Cortex of kidney (tissue), 1 donor: ENCODE measurements at places on chromosomes 4 and X.

DNA sequence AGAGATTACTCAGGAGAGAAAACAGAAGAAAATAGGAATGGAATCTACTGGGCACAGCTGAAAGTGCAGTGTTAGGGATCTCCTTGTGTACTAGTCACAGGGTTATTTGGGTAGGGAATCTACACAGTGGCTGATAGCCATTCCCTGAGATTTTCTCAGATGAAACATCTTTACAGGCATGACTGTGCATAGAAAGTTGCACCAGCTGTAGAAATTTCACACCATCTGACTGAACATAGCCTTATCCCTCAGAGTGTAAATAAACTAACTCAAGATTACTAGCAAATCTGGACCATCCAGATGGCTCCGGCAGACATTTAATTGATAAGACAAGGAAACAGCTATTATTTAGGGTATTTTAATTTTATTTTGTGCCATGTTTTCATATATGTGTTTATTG lies 2053.5 kb upstream of the TENM3 start:
- no peak for DNase-seq

- DNase-seq = no peak
Measured at GRCh38 chrX:23134136-23134535, 134.4 kb downstream of the DDX53 start.

DNA sequence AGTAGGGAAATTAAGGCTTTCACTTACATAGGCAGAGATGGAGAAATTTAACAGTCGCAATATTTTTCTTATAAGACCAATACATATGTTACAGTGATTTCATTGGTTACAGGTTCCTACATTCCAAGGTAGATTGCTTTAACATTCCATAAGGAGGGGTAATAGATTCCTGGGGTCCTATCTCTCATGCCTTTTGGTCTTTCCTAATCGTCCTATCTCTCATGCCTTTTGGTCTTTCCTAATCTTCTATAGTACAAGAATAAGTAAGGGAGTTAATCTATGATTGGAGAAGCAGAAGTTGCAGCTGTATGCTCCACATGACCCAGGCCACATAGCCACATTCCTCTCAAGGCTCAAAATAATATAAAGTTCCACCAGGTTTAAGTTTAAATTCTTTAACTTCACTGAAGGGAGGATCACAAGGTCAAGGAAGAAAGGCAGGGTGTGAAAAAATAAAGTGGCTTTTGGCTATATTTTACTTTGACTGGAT lies 285.0 kb upstream of the BOD1L1 start:
- no peak for DNase-seq

DNA sequence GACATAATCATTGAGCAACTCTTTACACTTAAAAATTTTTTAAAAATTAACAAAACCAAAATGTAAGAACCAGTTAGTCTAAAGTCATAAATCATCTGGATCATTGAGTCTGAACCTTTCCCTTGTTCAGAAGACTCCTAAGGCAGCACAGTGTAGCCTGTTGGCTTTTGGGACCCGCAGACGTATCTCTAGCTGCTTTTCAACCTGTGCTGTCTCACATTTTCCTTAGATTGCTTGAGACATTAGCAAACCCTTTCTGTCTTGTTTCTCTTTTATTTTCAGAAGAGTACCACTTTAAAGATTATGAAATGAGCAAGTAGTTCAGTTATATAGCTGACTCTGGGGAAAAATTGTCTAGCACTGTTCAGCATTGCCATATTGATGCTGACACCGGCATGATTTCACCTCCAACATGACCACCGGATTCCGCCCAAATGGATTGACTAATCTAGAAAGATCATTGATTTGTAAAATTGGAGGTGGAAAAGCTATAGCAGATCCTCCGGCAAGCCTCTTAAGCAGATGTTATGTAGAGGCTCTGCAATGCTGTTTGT lies 8.9 kb downstream of the TCEANC start:
- DNase-seq = no peak

DNA sequence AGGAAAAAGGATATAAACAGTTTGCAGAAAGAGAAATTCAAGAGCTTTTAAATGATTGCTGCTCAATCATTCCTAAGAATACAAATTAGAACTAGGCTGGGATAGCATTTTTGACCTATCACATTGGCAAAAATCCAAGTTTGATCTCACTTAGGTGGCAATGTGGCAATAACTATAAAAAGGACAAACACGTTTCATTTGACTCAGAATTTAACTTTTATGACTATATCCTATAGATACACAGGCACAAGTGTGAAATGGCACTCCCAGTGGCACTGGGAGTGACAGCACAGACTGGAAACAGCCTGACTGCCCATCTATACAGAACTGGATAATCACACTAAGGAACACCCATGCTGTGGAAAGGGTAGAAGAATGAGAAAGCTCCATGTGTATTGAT lies 11.1 kb downstream of the CENPU start:
- no peak for DNase-seq

DNA sequence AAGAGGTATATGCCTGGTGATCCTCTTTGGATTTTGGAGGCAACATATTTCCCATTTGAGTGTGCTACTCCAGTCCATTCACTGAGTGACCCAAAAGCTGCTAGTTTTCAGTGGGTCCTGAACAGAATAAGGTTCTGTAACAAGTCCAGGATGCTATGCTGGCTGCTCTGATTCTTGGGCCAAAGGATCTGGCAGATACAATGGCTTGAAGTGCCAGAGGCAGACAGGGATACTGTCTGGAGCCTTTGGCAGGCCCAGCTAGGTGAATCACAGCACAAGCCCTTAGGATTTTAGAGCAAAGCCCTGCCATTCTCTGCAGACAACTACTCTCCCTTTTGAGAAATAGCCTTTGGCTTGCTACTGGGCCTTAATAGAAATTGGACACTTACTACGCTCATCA lies 40.6 kb downstream of the DCHS2 start:
- DNase-seq = no peak

GRCh38 chrX:132576939-132577338 lies 88.1 kb upstream of the MBNL3 start:
- no peak for DNase-seq

DNA sequence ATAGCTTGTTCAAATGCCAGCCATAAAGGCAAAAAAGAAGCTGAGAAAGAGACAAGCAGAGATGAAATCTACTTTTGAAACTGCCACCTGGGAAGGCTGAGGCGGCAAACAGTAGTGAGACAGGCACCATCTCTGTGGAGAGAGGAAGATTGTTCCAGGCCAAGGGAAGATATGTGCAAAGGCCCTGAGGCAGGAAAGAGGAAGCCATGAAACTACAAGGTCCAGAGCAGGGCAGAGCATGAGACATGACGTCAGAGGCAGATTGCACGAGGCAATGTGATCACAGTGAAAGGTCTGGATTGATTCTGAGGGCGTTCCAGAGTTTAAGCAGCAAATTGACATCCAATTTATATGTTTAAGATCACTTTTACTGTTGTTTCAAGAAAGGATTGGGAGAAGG lies 226.1 kb downstream of the QDPR start:
- DNase-seq = no peak

- DNase-seq = no peak
Measured at GRCh38 chr4:78565971-78566372, 14.4 kb downstream of the ANXA3 start.

- no peak for DNase-seq
Measured at GRCh38 chr4:1204286-1204827, 32.0 kb upstream of the SPON2 start.

- no peak for DNase-seq
Measured at GRCh38 chr4:40199999-40200874, 3.4 kb downstream of the RHOH start.

DNA sequence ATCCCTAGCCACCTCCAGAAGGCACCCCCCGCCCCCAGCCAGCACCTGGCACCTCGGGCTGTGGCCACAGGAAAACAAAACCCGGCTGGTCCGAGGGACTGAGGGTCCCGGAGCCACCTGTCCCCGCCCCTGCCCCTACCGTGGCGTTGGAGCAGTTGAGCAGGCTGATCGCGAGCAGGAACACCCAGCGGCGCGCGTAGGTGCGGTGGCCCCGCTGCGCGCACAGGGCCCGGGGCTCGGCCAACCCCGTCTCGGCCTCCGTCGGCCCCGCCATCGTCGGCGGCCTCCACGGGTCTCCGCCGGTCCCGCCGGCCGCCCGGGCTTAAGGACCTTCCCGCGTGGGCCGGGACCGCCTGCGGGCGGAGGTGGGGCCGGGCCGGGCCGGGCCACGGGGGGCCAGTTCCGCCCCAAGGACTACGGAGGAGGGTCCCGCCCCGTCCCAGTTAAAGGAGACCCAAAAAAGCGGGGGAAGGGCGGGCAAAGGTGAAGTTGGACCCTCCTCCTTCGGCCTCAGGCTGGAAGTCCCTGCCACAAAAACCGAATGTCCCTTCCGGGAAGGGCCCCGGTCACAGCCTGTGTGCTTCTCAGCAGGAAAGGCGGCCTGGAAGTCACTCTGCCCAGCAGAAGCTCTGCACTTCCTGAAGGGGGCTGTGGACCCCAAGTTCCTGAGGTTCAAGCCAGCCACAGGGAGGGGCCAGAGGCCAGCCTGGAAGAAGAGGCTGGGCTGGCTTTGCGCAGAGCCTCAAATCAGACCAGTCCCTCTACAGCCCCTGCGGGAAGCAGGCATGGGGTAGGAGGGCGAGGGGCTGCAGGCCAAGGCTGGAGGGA lies at the start of gene SLC49A3:
Gene SLC49A3 (minus strand): TSS at position 298 of the 828 bp plus-strand sequence. CDS start 24 bp downstream, at position 274.
- DNase-seq = no peak

- no peak for DNase-seq
Measured at GRCh38 chrX:149909324-149910177, 19.8 kb upstream of the HSFX4 start.

DNA sequence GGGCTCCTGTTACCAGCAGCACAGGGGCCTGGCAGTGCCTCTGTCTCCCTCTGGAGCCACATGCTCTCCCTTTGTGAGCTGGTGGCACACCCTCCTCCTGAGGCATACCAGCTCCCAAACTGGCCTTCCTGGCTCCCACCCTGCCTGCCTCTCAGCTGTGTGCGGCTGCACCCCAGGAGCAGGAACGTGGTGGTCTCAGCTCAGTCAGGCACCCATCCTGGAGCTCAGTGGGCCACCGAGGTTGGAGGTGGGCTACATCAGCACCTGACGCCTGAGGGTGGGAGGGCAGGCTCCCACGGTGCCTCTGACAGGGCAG lies 85.9 kb upstream of the NKX1-1 start:
- DNase-seq = no peak

GRCh38 chrX:149121206-149121920 lies 383.7 kb downstream of the IDS start:
- no peak for DNase-seq

DNA sequence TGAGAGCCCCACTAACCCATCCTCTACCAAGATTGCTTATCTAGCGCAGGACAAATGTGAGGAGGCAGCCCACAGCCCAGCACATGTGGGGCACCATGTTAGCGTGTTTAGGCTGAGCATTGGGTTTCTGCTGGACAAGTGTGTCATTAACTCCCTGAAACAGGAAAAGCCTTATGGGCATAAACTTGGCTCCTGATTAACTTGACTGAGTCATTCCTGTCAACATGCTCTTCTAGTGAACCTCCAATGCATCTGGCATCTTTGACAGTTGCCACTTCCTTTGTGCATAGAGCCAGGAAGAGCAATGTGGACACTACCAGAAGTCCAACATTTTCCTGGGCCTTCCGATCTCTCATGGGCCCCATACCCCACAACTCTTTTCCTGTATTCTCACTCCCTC lies 2.5 kb downstream of the SPIN2A start:
- no peak for DNase-seq

GRCh38 chrX:136549226-136549625 lies 17.2 kb downstream of the VGLL1 start:
- no peak for DNase-seq

- DNase-seq = no peak
Measured at GRCh38 chr4:43837171-43837570, 611.4 kb downstream of the KCTD8 start.

DNA sequence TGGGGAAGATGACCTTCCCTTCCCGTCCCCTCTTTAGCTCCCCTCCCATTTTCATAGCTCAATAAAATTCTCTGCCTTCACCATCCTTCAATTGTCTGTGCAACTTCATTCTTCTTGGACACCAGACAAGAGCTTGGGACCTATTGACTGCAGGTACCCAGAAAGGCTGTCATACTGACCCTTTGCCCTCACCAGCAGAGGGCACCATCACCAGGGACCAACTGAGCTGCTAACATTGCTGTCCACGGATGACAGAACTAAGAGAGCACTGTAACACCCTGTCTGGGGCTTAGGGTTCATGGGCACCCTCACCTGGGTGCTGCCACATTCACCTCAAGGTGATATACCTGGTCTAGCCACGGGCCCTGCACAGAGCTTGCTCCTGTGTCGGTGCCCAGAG lies 141.3 kb upstream of the VCX3B start:
- no peak for DNase-seq

DNA sequence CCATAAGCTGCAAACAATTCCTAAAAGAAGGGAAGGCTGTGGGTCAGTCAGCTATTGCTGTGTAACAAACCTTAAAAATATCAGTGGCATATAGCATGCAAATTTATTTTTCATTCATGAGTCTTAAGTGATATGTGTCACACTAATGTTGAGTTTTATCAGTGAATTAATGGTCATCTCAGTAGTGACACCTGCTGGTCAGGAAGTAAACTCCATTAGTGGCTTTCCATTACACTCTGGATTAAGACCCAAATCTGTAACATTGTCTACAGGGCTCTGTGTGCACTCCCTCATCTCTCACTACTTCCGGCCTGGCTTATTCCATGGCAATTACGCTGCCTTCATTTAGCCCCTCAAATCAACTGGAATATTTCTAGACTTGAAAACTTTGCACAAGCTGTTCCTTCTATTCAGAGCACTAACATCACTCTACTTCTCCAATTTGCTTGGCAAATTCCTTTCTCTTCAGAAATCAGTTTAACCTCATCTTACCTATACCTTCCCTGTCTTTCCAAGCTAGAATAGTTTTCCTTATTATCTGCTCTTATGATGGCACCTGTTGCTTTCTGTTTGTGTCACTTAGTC lies 217.3 kb upstream of the TAPT1 start:
- no peak for DNase-seq

DNA sequence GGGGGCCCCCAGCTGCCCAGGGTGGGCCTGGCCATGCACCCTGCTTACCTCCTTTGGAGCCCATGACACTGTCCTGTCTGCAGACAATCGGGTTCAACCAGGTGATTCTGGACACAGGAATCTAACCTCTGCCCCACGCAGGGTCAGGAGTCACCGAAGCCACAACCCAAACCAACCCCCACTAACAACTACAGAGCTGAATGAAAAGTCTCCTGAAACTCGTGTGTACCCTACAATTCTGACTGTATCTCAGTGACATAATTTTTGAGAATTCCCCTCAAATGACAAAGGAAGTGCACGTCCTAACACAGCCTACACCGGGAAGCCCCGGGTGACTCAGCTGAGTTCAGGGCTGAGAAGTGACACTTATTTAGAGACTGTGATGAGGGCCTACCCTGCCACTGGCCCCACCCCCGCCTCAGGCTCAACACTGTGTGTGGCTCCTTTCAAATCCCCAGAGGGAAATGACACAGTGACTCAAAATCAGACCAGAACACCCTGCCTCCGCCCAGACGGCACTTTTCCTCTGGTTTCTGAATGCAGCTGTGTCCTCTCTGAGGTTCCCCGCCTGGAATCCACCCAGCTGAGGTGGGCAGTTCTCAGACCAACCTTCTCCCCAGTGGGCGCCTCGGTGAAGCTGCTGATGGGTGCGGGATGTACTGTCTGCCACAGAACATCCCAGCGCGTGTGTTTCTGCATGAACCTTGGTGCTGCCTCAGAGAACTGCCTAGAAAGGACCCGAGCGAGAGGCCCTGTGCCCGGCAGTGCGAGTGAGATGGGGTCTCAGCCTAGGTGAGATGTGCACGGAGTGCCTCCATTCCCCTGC lies 9.9 kb downstream of the TNIP2 start:
- DNase-seq = no peak
